ENCODE measurements at places on chromosomes 12 and 14.

DNA sequence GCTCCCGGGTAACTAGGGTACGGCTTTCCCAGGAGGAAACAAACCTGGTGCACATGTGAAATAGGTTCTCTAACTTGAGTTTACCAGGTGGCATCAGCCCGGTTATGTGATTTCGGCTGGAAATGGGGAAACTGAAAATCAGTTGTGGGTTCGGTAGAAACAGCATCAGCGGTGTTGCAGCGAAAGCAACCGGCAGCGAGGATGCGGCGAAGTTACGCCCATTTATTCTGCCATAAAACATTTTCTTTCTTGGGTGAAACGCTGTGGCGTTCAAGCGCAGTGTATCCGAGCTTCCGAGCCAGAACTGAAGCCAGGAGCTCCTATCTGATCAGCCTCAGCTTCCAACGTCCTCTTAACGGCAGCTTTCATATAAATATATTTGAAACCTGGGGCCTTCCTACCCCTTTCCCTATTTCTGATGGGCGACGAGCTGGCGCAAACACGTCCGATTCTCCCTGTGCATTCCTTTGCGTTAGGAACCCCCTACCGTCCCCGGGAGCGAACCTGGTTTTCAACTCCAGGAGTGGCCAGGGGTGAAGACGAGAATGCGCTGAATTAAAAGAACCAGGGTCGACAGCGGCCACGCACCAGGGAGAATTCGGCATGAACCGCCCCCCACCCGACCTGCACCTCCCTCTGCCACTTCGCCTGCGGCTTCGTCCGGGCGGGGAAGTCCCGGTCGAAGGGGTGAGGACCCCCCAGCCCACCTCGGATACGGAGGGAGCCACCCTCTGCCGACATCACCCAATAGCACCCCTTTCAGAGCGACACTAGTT, 1.6 kb downstream of the DPF3 start:
- DNase-seq: no peak

DNA sequence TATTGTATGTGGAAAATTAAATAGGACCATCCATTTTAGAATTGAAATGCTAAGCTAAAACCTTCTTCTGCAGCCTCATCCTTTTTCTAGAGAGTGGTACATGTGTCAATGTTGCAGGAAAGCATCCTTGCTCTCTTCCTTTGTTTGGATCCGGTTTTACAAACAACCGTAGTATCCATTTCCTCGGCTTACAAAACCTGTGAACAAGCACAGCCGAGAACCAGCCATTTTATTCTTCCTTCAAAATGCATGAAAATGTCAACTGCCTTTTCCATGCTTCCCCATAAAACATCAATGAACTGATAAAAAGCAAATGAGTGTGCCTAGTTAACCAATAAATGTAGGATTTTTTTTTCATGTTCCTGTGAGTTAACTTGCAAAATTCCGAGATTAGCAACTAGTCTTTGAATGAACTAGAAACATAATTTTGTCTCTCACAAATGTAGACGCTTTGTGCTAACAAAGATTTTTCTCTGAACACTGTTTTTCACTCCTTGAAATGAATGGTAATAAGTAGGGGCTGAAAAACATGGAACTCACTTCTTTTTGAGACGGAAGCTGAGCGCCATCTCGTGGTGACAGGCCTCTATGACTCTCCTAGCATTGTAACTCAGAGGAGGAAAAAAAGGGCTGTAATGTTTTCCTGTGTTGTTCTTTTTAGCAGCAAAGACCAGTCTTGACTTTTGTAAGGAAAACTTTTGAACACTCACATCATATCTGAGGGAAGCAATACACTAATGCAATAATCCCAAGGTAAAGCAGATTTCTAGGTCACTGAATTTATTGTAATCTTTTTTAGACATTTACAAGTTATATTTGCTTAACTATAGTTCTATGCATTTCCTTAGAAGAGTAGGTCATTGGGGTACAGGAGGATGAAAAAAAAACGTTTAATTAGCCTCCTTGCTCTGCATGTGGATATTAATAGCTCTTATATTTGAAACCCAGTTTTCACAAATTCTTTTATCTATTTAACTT, 157.4 kb upstream of the FOXG1 start:
- DNase-seq: no peak

DNA sequence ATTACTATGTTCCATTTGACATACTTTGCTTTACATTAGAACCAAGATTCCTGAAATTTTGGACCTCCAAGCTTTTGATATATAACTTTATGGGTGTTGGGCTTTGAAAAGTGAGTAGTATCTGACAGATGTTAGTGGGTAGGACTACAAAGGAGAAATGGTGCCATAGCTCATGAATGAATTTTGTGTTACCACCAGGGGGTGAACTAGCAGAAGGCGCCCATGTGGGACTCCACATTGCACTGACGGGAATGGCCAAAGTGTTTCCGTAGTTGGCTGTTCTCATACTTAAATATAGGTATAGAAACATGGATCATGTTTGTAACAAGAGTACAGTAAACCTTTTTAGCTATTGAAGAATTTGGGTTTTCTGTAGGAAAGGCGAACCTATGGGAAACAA, 337.5 kb downstream of the FLRT2 start:
- no peak for DNase-seq

GRCh38 chr14:73058922-73059673, 764 bp downstream of the RBM25 start:
- DNase-seq: no peak

DNA sequence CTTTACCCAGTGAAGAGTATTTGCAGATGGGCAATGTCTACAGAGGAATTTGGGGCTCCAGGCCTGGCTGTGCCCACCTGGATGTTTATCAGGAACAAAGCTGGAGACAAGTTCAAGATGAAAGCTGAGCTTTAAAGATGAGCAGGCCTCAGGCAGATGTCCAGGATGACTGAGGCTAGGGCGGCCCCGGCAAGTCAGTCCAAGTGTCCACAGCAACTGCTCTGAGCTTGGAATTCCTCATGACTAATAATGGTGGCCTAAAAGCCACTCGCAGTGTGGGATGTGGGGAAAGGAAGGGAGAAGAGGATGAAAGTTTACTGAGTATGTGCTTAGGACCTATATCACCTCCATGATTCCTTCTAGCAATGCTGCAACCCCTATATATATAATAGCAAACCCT, 128.2 kb upstream of the NOS1 start:
- no peak for DNase-seq

DNA sequence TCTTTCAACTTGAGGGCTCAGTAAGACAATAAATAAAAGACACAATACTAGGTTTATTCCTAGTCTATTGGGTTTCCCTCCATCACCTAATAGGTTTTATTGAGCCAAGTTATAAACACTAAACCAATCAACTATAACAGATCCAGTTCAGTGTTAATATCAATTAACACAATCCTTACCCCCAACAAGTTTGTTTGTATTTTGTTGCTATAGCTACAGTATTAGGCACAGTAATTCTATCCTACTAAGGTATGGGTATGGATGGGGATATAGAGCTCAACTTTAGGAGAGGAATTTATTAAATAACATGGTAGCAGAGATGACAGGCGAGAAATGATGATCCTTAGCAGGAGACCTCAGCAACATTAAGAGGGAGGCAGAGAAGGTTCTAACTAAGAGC, 13.3 kb downstream of the PPP4R3A start:
- DNase-seq: no peak
